ENCODE measurements at places on chromosomes 3 and 15.

- no peak for DNase-seq
These were observed 42.1 kb downstream of the ZNF654 start for GRCh38 chr3:88101142-88101541.

GRCh38 chr15:69940441-69941300, 157.0 kb downstream of the TLE3 start:
- no peak for DNase-seq

GRCh38 chr3:167115331-167115934, 264.7 kb downstream of the ZBBX start:
- DNase-seq = no peak

- DNase-seq = no peak
These were observed 50.3 kb upstream of the PPP2R3A start for GRCh38 chr3:135915206-135915605.

DNA sequence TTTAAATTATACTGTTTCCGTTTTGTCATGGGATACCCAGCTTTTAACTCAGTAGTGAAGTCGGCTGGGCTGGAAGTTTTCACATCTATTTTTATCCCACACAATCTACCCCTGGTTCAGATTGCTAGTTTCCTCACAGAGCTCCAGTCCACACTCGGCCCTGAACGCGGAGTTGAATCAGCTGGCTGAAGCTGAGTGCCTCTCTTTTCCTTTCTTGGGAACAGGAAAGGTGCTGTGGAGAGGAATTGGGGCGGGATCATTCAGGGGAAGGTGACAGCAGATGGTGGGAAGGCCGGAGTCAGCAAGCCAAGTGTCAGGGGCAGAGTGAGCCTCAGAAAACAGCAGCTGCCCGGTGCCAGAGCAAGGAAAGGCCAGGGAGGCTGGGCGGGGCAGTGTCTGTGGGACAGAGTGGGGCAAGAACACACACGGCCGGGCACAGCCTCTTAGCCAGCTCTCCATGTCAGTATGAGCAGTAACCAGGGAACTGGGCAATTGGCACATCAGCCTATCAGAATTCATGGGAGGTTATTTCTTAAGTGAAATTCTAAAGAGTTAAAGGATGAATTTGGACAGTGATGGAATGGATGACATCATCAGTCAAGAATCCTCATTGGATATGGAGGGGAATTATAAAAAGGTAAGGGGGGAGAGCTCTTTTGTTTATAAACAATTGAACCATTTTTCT, 135.7 kb upstream of the IL12A start:
- no peak for DNase-seq

- peak; percentile 57 for DNase-seq
These were observed 77.9 kb upstream of the IGSF10 start for GRCh38 chr3:151538456-151539393.

DNA sequence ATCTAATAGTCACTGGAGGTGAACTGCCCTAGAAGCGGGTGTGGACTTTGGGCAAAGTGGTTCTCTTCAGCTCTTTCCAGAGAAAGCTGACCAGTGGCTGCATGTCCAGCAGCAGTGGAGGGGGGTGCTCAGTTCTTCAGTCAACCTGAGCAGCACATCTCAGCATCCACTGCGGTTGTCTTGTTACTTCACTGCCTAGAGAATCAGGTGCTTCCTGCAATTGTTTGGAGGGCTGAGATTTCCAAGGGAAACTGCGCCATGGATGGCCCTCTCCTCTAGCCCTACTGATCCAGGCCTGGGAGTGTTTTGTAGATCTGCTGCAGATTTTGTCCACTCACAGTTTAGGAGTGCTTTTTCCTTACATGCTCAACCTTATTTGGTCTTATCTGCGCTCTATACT, 65.6 kb upstream of the CFAP161 start:
- no peak for DNase-seq

DNA sequence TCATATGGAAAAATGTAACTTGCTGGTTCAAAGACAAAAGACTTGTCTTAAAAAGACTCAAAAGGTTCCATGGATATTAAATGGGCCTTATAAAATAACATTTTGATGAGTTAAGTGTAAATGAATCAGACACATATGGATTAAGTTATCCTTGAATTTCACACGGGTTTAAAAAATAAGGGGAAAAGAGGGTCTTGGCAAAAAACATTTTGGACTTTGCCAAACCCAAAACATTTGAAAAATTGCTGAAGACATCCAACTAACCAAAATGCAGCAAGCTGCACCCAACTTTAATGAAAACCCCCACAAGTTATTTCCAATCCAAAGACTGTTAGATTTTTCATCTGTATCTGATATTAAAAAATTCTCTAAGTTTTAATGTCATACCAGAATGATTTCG, 200.7 kb downstream of the MEIS2 start:
- no peak for DNase-seq

DNA sequence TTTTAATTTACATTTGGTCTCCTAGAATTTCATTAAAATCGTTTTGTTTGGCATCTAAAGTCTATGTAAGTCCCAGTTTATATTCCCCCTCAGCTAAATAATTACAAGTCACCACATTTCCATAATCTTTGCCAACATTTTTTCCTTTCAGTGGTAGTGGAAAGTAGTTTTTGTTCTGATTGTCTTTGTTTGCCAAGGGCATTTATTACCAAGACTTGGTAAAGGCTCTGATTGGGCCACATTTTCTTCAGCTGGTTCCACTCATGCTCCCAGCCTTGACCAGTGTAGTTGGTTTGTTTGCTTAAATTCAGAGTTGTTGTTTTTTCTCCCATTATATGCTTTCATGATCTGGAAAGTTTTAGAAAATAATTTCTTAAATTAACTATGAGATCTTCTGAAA, 153.4 kb upstream of the MME start:
- DNase-seq = no peak

DNA sequence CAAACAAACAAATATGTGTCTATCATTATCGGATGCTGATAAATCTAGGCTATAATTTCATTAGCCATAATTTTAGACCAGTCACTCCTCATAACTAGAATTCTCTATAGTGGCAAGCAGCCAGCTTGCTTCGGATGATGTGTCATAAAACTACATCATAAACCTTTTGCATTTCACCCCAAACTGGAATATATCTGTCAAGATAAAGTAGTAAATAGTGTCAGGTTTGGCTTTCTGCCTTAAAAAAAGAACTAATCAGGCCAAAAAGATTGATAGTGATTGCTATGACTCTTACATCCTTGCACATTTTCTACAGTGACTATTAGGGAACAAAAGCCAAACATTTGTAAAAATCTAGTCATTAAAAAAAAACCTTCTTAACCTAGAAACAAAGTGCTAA, 51.0 kb downstream of the DPPA2 start:
- no peak for DNase-seq

- DNase-seq = no peak
These were observed 84.7 kb downstream of the MYO9A start for GRCh38 chr15:72033285-72033684.

DNA sequence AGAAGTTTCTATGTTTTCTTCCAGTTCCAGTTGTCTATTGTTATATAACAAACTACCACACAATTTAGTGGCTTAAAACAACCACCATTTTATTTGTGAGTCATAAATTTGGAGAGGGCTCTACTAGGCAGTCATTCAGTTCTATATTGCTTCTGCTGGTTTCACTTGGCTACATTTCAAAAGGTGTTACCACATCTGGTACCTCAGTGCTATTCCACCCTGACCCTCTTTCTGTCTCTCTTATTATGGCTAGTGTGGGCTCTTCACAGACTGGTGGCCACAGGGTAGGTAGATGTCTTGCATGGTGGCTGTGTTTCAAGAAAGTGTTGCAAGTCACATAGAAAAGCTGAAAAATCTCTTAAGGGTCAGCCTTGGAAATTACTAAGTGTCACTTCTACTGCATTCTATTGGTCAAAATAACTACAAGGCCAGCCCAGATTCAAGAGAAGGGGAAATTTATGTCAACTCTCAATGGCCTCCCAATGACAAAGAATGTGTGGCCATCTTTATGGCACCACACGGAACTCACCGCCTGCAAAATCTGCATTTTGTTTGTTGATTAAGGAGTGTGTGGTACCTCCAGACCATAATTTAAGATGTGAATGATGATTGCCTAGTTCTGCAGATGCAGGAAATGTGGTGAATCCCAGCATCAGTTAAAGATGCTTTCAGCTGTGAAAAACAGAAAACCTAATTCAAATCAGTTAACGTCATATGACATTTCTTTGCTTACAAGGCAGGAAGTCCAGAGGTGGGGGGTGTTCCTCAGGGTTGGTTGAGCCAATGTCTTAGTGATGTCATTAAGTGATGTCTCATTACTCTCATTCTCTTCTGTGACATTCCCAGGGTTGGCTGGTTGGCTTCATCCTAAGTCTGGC, 105.8 kb upstream of the RASGRP1 start:
- DNase-seq = no peak

- DNase-seq = no peak
These were observed 5.7 kb upstream of the PLSCR1 start for GRCh38 chr3:146550070-146550615.

GRCh38 chr3:122295266-122296062, 29.6 kb upstream of the CSTA start:
- peak; percentile 84 for DNase-seq

- no peak for DNase-seq
These were observed 31.9 kb downstream of the CRTC3 start for GRCh38 chr15:90561344-90562244.

GRCh38 chr3:31423482-31423881, 109.2 kb upstream of the STT3B start:
- DNase-seq = no peak

DNA sequence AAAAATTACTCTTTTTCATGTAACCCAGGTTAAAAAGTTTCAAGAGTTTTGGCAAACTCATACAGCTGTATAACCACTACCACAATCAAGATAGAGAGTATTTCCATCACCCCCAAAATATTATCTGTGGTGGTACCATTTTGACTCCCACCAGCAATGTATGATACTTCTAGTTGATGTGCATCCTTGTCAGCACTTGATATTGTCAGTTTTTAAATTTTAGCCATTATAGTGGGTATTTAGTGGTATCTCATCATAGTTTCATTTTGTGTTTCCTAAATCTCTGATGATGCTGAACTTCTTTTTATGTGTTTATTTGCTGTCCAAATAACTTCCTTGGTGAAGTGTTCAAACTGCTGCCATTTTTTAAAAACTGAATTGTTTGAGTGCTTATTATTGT, 14.6 kb downstream of the CTDSPL start:
- DNase-seq = no peak

DNA sequence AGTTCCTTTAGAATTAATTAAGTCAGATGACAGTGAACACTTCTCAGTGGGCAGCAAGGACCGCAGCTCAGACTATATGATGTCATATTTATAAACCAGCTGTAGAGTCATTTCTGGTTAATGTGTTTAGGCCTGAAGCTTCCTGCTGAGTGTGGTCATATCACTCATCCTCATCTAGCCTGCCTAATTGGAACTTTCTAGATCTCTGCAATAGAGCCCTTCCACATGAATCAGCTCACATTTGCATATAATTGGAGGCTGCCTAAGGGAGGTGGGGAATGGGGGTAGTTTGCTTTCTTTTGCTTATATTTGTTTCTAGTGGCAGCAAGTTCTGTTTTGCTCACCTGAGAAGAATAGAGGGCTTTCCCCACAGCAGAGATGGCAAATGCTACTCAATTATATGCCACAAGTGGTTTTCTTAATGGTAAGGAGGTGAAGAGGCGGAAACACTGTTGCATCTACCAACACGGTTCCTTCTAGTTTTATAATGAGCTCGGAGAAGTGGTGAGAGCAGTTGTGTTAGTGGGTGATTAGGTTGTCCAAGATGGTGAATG, 148.1 kb downstream of the KLHL25 start:
- no peak for DNase-seq

GRCh38 chr15:93515256-93516051, 426.4 kb upstream of the RGMA start:
- no peak for DNase-seq

DNA sequence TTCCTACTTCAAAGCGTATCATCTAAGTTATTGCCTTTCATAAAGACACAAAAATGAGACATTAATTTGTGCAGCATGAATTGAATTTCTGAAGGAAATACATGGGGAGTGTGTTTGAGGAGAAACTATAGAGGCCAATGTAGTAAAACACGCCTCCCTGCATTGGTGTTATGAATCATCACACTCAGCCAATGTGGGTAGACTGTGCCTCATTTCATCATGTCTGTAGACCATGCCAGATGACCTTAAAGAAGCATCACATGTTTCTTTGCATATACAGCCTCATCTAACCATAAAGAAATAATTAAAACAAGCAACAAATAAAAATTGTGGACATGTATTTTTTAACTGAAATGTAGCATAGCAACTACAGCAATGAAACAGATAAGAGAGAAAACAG, 486.0 kb upstream of the ADAMTS9 start:
- DNase-seq = no peak

DNA sequence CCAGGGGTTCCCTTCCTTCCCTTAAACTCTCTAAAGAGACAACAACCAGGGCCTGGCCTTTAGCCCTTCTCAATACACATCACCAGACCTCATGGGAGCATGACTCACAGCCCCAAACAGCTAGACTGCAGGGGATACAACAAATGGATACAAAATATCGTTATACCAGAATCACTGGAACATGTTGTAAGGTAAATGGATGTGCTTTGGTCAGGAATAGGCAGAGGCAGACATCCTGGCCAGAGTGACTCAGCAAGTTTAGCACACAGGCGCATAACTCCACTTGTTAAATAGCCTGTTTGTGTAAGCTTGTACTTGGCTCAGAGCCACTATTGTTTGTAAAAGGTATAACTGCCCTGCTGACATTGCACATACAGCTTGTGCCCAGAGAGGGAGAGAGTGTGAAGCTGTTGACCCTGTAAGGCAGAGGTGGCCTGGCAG, 18.3 kb downstream of the TMED3 start:
- DNase-seq = no peak

- peak; percentile 76 for DNase-seq
These were observed 70.6 kb upstream of the STT3B start for GRCh38 chr3:31462050-31462569.

All from HL-60 (cell line).